ENCODE measurements at places on chromosomes 16 and 17.

DNA sequence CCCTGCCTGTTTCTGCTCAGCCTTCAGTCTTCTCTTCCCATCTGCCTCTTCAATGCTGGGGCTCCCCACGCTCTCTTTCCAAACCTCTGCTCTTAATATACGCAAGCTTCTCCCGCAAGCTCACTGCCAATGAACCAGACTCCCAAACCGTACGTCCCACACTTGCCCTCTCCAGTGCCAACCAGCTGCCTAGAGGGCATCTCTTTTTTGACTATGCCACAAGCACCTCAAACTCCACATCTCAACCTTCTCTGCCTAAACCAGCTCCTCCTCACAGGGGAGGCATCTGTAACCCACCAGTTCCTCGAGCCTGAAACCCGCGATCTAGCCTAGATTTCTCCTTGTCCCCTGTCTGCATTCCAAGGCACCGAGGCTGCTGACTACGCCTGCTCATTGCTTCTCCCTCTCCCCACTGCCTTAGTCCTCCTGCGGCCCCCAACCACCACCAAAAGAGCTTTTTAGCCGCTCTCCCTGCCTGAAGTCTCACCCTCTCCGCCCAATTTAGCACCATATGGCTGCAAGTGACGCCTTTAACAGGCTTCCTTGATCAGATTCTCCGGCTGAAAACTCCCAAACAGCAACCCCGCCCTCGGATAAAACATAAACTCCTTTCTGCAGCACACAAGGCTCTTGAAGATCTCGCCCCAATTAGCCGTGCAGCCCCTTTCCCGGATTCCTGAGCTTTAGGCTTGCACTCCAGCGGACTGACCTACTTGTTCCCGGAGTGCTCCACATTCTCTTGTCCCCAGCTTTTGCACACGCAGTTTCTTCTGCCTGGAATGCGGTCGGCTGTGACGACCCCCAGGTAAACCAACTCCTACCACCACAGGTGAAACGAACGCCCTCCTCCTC is 1.5 kb downstream of the GGA2 start:
- DNase-seq, result no peak

GRCh38 chr17:78376161-78376560 is 2.3 kb upstream of the PGS1 start:
- no peak for DNase-seq

GRCh38 chr16:17460890-17461289 is 9.9 kb downstream of the XYLT1 start:
- DNase-seq, result no peak

- DNase-seq, result no peak
These were observed 34.5 kb downstream of the USP22 start for GRCh38 chr17:21008160-21008915.

DNA sequence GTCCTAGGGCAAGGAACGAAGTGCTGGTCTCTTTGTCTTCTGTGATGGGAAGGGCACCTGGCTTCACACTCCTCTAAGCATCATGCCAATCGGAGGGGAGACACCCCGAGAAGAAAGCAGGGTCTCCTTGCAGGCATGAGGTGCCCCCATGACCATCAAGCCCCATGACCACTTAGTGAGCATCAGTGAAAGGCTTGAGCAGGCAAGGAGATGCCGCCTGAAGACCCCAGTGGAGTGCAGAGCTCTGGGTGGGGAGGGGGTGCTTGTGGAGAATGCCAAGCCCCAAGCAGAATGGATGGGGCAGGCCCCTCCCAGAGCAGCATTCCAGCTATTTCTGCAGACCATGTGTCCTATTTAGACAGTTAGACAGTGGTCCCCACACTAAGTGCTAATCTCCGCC is 232.7 kb upstream of the TNRC6C start:
- no peak for DNase-seq

DNA sequence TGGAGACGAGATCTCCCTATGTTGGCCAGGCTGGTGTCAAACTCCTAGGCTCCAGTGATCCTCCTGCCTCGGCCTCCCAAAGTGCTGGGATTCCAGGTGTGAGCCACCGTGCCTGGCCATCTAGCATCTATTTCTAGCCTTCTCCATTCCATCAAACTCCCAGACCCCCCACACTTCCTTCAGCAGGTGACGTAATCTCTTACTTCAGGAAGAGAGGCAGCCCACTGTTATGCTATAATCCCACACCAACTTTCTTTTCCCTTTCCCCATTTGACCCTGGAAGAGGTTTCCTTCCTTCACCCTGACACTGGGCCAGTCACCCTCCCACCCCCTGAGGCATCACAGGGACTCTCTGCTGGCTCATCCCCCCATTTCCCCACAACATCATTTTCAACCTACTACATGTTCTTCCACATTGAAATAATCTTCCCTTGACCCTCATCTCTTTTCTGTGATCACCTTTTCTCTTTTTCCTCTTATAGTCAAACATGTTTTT is 7.6 kb downstream of the ITGA2B start:
- DNase-seq, result no peak

GRCh38 chr17:45225051-45225700 is 3.5 kb downstream of the FMNL1 start:
- DNase-seq, result peak; percentile 73

GRCh38 chr16:66251476-66252160 is 114.9 kb upstream of the CDH5 start:
- no peak for DNase-seq

GRCh38 chr17:73803964-73804435 is 159.8 kb upstream of the SDK2 start:
- no peak for DNase-seq

GRCh38 chr17:34153991-34154390 is 101.1 kb upstream of the CCL2 start:
- DNase-seq, result no peak

GRCh38 chr17:66309793-66310192 is 7.4 kb downstream of the PRKCA start:
- no peak for DNase-seq

DNA sequence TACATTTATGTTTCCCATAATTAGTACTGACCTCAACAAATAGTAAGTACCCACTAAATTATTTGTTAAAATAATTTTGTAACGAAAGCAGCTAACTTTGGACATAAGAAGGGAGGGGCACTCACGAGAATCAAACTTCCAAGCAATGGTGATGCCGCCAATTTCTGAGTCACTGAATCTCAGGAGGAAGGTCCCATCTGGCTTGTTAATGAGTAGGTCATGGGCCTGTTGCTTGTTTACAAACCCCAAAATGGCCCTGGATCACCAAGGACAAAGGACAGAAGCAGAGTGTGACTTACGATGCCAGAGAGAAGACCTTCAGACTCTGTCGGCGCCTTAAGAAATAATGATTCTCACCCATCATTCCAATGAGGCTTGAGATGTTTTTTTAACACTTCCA is 15.8 kb upstream of the GHDC start:
- no peak for DNase-seq

DNA sequence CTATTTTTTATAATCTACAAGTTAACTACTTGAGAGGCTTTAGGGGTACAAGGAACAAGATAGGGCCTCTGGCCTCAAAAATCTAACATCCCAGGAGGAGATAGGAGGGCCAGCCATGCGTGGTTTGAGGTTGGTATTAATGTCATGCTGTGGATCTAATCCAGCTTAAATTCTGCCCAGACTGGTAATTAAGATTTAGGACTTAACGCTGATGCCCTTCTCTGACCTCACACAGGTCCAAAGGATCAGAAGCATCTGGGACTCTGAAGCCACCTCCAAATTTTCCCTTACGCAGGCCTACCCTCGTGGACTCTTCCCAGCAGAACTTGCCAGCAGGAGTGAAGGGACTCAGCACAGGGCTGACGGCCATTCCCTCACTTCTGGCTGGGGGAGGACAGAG is 15.1 kb downstream of the SLC6A4 start:
- no peak for DNase-seq

DNA sequence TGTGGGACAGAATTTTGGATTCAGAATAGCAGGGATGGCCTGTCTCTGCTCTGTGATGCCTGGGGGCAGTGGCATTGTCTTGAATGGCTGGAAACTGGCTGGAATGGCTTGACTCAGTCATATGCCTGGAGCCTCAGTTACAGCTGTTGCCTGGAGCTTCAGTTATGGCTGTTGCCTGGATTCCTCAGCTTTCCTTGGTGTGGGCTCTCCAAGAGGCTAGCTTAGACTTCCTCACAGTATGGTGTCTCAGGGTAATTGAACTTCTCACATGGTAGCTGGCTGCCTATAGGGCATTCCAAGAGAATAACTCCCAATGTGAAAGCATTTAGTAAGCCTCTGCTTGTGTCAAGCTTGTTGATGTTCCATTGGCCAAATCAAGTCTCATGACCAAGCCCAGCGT is 21.1 kb downstream of the KRT23 start:
- DNase-seq, result no peak

GRCh38 chr16:62201911-62202310 is 165.7 kb upstream of the CDH8 start:
- no peak for DNase-seq

DNA sequence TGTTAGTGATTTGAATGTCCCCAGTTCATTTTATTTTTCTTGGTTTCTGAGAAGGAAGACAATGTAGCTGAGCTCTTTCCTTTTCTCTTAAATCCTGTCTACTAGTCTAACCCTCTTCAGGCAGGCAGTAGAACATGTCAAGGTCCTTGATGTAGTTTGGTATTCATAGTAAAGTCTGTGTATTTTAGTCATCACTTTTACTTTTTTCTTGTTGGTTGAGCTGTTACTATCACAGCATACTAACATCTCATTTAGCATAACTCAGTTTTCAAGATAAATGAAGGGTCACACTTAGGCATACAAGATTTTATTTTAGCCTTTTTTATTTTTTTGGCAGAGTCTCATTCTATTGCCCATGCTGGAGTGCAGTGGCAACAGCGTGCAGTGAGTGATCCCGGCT is 70.5 kb downstream of the KPNA2 start:
- no peak for DNase-seq

- DNase-seq, result no peak
These were observed 175.0 kb downstream of the IRF8 start for GRCh38 chr16:86073763-86074493.

DNA sequence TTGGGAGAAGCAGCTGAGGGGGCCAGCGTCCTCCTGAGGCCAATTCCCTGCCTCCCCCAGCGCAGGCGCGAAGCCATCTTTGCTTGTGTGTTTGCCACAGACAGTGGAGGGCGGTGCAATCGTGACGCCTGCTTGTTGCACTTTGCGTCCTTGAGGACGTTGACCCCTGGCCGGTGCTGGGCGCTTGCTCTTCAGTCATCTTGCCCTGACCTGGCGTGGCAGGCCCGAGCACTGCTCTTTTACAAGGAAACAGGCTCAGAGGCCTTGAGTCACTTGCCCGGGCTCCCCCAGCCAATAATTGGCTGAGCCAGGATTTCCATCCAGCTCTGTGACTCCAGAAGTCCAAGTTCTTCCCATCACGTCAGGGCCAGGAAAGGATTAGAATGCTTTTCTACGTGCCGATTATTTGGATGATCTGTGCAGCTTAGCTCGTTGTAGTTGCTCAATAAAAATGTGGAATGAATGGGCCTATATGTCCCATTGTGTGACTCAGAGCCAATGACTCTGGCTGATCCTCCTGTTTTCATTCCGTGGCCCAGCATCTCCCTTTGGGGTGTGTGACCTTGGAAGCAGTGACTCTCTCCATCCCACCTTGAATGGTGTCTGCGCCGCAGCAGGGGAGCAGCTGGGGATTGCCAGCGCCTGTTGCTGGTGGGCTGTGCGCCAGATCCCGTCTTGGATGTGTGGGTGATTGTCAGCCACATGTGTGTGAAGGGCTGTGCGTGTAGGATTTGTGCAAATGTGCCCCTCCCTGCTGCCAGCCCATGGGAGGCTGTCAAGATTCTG is 214.1 kb downstream of the SEC14L1 start:
- DNase-seq, result peak; percentile 2

- DNase-seq, result no peak
These were observed 536.8 kb downstream of the NPIPA7 start for GRCh38 chr16:16915771-16916170.

- DNase-seq, result no peak
These were observed 107.8 kb upstream of the IRX5 start for GRCh38 chr16:54822892-54823291.

DNA sequence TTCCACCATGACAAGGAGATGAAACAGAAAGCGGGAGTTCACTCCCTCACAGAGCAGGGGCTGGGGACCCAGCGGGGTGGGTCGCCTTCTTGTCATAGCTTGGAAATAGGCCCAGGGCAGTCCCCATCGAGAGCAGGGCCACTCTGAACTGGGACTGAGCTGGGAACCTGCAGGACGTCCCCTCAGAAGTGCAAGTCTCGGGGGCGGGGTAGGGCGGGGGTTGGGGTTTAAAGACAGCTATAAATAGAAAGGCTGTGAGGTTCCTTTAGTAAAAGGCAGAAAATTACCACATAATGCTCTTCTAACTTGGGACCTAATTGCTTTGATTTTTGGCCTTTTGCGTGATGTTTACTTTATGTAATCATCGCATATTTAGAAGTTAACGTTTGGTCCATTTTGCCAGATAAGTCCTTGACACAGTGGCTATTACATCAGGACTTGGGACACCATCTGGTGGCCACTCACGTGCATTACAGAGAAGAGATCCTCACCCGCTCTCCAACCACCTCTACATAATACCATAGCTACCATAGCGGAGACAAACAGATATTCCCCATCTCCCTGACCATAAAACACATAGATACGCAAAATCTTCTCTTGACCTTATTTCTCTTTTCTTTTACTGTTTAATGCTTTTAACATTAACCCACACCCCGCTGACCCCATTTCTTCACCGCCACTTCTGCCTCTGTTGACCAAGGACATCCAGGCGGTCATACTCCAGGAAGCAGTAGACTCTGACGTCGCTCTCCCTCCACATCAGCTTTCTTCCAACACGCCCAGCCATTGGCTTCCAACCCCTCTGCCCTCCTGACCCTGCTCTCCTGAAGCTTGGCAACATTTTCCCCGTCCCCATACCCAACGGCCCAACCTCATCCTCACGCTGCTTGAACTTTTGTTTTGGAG is 27.5 kb upstream of the PIK3R6 start:
- peak; percentile 55 for DNase-seq

DNA sequence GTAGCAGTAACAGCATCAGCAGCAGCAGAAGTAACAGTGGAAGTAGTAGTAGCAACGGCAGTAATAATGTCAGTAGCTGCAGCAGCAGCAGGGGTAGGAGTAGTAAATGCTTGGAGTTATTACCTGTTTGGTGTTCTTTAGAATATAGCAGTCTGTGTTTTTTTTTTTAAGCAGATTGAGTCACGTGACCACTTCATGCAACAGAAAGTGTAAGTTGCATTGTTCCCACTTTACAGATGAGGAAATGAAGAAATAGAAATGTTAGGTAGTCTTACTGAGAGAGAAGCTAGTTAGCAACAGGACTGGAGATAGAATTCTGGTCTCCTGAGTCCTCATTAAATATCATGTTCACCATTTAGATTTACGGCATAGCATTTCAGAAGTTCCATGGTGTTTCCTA is 358.2 kb downstream of the HAPSTR1 start:
- no peak for DNase-seq

DNA sequence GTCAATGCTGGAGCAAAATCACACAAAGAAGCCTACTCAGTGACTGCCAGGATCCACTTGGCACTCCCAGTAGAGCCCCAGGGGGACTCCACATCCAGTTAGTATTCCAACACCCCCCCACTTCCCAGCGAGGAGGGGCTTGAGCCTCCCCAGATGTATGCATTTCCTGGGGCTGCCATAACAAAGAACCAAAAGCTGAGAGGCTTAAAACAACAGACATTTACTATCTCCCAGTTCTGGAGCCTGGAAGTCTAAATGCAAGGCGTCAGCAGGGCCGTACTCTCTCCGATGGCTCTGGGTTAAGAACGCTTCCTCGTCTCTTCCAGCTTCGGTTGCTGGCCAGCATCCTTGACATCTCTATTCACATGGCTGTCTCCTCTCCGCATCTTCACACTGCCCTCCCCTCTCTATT is 23.0 kb upstream of the GNA13 start:
- no peak for DNase-seq

Data from stimulated activated naive CD8-positive, alpha-beta T cell treated with anti-CD3 and anti-CD28 coated beads, Interleukin-15, Interleukin-2, amounts not matched to agents 100 U/mL and 50 U/mL, for 24 hours (primary cell).